ENCODE measurements at places on chromosomes 2 and 18.

DNA sequence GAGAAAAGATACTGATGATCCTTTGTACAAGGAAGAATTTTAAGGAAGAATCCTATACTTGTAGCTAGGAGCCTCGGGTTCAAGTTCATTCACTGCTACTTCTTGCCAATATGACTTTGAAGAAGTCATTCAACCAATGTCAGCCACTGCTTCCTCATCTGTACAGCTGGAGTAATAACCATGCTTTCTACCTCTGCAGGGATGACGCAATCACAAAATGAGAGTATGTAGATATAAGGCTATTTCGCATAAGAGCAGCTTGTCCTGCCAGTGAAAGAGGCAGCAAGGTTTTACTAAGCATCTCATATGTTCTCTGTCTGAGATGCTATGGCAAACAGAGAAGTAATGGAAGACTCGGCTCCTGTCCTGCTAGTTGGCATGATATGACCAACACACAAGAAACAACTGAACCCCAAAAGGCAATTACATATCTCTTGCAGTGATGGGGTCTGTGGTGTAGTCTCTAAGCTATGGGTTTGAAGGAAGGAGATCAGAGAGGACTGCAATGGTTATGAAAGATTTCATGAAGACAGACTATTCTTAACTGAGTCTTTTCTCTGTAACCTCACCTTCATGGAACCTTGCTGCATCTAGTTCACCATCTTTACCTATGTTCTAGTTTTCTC, 9.2 kb downstream of the AAK1 start:
- no peak for DNase-seq

GRCh38 chr2:166282154-166282553, 93.6 kb downstream of the SCN9A start:
- no peak for DNase-seq

DNA sequence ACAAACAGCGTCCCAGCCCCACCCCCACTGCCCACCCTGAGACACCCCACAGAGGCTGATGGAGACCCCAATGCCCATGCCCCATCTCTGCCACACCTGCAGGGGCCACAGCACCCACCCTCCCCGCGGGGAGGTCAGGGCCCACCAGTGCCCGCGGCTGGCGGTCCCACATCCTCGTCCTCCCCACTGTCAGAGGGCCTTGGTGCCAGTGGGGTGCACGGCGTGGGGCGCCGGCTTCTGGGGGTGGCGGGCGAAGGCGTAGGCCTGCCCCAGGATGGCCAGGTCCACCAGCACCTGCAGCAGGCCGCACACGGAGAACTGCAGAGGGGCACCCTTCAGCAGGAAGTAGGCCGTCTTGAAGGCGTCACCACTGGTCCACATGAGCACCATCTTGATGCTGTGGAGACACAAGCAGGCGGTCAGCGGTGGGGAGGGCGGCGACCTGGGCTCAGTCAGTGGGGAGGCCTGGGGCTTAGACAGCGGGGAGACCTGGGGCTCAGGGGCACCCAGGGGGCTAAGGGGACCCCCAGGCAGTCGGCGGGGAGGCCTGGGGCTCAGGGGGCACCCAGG, 47.6 kb downstream of the SLC66A2 start:
- no peak for DNase-seq

DNA sequence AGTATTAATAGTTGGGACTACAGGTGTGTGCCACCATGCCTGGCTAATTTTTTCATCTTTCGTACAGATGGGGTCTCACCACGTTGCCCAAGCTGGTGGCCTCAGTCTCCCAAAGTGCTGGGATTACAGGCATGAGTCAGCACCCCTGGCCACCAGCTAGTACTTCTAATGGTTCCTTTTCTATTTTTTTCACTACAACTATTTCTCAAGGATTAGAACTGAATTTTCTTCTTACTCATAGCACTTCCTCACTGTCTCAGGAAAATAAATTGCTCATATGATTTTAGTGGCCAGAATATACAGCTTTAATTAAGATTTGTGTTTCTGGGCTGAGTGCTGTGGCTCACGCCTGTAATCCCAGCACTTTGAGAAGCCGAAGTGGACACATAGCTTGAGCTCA, 43.2 kb upstream of the SOS1 start:
- DNase-seq: no peak

DNA sequence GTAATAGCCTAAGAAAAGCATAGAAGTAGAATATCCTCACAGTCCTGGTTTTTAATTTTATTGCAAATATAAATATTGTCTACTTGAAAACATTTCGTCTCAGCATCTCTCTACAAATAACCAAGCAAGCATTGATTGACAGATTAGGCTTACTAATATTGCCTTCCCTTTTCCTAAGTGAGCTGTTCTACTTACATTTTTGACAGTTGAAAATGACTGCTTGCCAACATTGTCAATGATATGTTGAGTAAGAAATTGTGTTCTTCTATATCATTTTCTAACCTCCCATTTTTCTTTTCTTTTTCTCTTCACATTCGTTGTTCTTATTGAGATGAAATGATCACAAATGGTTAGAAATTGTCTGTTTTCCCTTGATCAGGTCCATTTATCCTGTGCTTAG, 47.0 kb upstream of the STK39 start:
- no peak for DNase-seq

DNA sequence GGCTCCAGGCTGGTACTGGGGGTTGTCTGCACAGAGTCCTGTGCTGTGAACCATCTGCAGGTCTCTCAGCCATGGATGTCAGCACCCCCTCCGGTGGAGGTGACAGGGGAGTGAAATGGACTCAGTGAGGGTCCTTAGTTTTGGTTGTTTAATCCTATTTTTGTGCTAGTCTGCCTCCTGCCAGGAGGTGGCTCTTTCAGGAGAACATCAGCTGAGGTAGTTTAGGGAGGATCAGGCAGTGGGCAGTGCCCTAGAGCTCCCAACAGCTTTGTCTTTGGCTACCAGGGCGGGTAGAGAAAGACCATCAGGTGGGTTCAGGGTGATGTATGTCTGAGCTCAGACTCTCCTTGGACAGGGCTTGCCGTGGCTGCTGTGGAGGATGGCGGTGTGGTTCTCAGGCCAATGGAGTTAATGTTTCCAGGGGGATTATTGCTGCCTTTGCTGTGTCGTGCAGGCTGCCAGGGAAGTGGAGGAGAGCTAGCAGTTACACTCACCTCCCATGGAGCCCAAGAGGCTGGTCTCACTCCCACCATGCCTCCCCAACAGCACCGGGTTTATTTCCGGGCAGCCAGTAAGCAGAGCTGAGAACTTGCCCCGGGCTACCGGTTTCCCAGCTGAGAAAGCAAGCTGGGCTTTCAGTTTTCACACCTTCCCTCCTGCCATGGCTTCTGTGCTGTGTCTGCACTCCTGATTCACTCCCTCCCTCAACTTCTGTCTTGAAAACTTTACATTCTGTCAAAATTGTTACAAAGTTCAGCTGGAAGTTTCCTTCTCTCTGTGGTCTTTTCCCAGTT, 563.4 kb downstream of the XIRP2 start:
- no peak for DNase-seq

- DNase-seq: no peak
Observed at GRCh38 chr2:192888109-192888508, 693.4 kb upstream of the TMEFF2 start.

DNA sequence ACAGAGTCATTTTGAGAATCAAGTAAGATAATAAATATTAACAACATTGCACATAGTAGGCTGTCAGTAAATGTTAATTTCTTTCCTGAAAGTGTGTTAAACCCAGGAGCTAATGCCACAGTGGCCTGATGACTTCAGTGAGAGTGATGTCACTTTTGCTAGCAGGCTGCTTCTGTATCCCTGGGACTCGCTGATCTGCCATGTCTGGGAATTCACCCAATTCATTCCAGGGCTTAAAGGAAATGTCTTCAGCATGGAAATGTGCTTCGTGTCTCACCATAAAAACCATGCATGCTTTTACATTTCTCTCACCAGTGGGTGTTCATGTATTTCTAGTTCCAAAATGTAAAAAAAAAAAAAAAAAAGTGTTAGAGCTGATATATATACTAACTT, 56.8 kb upstream of the MAPRE3 start:
- DNase-seq: no peak

DNA sequence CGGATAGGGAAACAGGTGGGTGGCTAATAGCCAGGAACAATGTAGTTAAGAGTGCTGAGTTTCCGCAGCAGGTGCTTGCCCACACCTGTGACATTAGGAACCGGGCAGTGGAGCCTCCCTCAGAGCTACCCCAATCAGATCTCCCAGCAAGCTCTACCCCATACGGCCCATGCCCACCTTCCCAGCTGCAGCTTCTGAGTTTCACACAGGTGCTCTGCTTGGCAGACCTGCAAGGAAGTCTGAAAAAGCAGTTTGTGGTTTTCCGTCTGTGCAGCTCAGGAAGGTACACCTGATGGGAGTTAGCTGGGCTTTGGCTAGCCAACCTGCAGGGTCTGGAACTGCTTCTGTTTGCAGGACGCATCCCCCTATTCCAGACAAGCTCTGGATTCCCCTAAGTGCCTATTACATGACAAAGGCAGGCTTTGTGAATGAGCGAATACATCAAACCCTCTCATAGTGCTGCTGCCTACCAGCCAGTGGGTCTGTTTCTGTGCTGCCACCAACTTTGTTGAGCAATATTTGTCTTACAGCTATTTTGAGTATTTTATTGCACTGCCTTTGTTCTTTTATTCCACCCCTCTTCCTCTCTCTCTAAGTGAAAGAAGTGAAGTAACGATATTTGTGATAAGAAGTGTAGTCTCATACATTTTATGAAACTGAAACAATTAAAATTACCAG, 24.7 kb upstream of the CEP68 start:
- DNase-seq: peak; percentile 29

DNA sequence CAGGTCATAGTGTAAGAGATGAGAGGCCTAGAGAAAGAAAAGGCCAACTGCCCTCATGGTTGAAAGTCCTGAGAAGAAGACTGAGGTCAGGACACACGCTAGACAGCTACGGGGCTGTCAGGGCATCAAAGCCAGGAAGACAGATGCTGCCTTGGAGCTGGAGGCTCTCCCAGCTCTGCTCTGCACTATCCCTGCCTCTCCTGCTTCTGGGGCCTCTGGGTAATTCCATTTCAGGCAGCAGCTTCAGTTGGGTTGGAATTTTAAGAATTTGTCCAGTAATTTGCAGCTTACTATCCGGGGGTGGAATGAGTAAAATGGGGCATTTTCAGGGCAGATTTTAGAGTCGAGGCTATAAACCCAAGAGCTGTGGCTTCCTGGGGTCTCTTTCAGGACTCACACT, 76.2 kb upstream of the CTAGE1 start:
- DNase-seq: no peak

DNA sequence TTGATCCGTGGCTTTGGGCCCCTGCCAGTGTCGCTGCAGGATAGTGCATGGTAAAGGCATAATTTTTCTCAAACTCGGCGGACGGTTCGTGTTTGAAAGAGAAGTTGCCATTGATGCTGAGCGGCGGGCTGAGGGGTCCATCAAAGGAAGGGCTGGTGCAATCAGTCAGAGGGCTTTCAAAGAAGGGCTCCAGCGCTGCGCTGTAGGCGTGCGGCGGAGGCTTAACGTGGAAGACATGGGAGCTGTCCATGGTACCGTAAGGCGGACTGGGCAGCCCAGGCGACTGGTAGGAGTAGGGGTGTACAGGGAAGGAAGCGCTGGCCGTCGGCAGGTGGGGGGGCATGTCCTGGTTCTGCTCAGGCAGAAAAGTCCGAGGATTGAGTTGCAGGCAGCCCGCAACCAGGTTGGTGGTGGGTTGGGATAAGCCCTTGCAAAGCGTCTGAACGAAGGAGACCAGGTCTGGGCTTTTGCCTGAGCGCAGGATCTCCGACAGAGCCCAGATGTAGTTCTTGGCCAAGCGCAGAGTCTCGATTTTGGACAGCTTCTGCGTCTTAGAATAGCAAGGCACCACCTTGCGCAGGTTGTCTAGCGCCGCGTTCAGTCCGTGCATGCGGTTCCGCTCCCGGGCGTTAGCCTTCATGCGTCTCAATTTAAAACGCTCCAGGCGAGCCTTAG, 2.3 kb downstream of the NEUROD1 start:
- DNase-seq: peak; percentile 85

DNA sequence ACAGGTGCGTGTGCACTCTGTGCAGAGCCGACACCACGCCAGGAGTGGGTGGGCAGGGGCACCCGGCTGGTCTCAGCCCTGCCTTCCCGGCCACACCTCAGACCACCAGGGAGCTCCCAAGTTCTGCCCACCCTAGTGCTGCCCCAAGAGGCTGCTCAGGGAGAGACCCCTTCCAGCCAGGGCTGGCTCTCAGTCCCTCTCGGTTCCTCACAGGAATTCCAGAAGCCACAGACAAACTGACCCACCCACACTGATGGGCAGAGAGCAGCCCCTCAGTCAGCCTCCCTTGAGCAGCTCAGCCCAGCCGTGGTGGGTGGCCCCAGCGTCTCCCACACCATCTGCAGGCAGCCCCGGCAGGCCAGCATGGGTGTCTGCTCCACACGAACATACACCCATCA, 33.8 kb downstream of the GPC1 start:
- DNase-seq: no peak

DNA sequence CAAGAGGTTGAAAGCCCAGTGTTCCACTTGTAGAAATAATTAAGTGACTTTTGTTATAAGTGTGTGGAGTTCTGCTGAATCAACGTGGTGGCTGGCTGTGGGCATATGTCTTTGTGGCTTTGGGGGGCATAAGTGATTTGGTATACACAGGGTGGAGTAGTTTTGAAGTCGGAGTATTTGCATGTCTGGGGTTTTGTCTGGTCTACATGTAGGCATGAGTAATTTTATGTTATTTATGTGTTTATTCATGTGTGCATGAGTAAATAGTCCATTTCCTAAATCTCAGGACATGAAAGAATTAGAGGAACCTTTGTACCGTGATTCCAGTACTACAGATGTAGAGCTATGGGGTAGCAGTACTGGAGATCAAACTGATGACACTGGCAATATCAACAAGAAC, 179.7 kb downstream of the DYSF start:
- no peak for DNase-seq

- no peak for DNase-seq
Observed at GRCh38 chr2:24329700-24330099, 30.6 kb downstream of the ITSN2 start.

DNA sequence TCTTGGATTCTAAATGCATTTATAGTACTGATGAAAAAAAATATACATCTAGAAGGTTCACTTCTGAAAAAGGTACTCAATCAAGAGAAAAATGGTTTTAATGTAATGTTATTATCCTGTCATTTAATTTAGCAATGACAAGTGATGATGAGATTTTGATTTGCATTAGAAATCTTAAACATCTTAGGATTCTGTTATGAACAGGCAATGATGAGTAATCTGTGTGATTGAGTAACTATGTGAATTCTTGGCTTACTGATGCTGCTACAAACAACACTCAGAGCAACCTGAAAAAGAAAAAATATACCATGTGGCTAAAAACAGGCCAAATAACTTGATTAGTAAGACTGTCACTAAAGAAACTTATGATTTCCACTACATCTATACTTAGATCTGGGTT, 30.1 kb downstream of the RBKS start:
- no peak for DNase-seq

GRCh38 chr2:224723586-224724217, 7.5 kb upstream of the CCDC195 start:
- DNase-seq: no peak

DNA sequence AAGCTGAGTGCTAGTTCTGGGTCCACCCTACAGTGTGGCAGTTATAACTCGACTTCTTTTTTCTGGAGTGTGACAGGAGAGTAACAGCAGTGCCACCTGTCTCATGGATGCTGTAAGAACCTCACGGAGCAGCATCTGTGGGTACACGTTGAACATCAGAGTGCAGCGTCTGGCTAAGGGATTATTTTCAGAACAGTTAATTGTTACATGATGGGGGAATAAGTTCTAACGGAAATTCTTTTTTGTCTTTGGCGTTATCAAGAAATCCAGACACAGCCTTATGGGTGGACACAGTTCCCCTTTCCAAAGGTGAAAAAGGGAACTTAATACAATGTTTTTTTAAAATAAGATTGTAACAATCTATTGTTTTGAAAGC, 28.3 kb upstream of the TOGARAM2 start:
- DNase-seq: no peak

GRCh38 chr2:159613091-159613490, 3.3 kb downstream of the BAZ2B start:
- DNase-seq: no peak

All from activated naive CD4-positive, alpha-beta T cell treated with anti-CD3 and anti-CD28 coated beads, Interleukin-2, amount 10 ng/mL, durations not matched to agents 7 days and 5 days (primary cell).